ENCODE measurements at places on chromosomes 2 and 18.

- DNase-seq, result no peak
Observed at GRCh38 chr18:55603775-55604174, 15.8 kb upstream of the TCF4 start.

GRCh38 chr18:53142005-53142404 is 802.0 kb downstream of the DCC start:
- no peak for DNase-seq

- no peak for DNase-seq
Observed at GRCh38 chr18:47317824-47318508, 66.5 kb upstream of the SKOR2 start.

GRCh38 chr2:122831649-122832048 is 1076.2 kb downstream of the TSN start:
- no peak for DNase-seq

GRCh38 chr18:70415823-70416488 is 127.1 kb downstream of the SOCS6 start:
- no peak for DNase-seq

- no peak for DNase-seq
Observed at GRCh38 chr2:140994856-140995255, 1136.0 kb downstream of the LRP1B start.
